ENCODE measurements at places on chromosomes 6 and 20.
A peak's percentile ranks its signal among the peaks of the same experiment; 100 is the strongest.

- DNase-seq: no peak
These were observed 509.7 kb upstream of the MARCKS start for GRCh38 chr6:113347436-113347835.

- no peak for DNase-seq
These were observed 109.3 kb upstream of the EYA4 start for GRCh38 chr6:133131621-133132465.

DNA sequence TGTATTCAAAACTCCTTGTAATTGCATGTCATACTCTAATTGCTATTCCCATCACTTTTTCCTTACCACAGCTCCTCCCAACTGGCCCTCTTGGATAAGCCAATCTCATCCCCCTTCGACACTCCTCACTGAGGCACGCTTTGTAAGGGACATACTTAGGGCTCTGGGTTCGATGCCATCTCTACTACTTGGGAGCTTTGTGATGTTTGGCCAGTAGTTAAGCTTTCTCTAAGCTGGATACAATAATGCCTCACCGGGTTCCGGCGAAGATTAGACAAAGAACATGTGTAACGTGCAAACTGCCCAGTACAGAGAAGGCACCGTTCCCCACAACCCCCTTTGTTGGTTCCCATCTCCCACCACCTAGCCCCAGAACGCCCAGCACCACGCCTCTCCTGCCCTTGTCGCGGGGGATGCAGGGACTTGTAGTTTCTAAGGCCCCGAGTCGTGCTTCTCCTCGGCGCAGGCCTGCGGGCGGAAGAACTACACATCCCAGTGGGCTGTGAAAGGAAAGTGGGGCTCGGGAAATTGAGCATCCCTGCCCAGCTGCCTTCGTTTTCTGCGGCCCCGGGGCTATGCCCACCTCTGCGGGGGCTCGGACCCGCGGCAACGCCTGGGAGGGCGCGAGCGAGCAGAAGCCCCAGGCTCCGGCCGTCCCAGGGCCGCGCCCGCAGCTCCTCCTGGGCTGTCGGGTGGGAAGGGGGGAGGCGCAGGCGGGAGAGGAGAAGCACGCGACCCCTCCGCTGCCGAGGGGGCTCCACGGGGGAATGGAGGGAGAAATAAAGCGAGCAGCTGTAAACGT lies 1.1 kb upstream of the ZDHHC14 start:
- peak; percentile 88 for DNase-seq

GRCh38 chr20:36773107-36773596 lies 411 bp downstream of the DSN1 start:
- no peak for DNase-seq

DNA sequence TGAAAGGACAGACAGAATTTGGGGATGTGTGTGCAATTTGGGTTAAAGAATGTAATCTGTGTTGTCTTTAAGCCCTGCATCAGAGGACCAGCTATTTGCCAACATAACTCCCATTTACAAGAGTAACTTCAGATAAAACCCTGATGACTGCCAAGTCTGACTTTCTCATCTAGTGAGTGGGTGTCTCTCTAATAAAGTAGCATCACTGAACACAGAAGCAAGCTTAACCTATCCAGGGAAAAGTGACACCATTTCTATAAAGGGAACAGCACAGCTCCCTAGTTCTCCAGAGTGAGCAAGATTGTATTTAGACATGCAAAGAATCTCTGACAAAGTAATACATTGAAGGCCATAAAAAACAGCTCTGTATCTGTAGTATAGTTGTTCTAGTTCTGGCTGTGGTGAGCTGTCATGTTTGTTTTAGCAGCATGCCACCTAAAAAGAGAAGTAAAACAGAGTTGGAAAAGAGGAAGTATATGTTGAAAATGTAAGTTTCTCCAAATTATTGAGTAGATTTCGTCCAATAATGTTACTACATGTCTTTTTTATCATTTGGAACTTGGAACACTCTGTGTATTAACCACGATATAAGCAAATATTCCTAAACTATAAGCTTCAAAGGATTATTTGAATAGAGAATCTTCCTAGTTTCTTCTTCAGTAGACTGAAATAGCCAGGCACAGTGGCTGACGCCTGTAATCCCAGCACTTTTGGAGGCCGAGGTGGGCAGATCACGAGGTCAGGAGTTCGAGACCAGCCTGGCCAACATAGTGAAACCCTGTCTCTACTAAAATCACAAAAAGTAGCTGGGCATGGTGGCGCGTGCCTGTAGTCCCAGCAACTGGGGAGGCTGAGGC lies 8.8 kb upstream of the PIM1 start:
- no peak for DNase-seq

Measured in stimulated activated CD4-positive, alpha-beta T cell treated with anti-CD3 and anti-CD28 coated beads, Interleukin-2, amount 100 ng/mL, for 24 hours (primary cell).